ENCODE measurements at places on chromosomes 5 and 9.

DNA sequence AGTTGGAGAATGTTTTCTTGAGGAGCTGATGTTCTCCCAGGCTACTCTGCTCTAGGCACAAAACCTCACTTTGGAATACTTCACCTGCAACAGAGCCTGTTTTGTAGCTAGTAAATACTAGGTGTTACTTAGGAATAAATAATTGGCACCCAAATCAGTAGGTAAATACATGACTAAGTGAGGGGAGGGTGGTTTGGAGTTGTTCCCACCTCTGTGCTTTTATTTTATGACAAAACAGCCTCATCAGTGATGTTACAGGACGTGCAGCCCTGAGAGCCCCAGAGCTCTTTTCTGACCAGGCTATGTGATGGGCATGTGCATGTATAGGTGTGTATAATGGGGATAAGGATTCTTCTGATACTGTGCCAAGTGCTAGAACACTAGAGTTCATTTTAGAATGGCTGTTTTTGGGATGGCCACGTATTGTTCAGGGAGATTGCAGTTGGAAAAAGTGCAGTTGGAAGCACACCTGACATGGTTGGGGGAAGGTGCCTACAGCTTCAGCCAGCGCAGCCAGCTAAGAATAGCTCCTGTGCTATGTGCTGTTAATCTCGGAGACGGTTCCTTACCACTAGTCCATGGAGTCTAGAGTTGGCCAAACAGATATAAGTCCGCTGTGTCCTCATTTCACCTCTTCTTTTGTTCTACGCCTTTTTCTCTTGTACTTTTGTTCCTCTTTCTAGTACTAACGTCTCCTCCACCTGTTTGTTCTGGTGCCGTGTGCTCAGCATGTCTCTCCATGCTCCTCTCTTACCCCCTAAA is 284.7 kb downstream of the FANCC start:
- no peak for DNase-seq

GRCh38 chr5:67494186-67494855 is 297.7 kb upstream of the CD180 start:
- DNase-seq = peak; percentile 62

- no peak for DNase-seq
These were observed 128.6 kb upstream of the MAST4 start for GRCh38 chr5:66467564-66467963.

DNA sequence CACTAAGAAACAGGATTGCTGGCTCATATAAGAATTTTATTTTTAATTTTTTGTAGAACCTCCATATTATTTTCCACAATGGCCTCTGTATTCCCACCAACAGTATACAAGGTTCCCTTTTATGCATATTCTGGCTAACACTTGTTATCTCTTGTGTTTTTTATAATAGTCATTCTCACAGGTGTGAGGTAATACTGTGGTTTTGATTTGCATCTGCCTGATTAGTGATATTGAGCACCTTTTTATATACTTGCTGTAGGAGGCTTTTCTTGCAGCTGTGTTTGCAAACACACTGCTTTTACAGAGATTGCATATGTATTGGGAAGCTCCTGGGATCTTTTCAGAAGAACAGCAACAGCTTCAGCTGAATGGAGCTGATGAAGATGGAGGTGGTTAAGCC is 164.8 kb downstream of the DEPDC1B start:
- DNase-seq = no peak

- DNase-seq = no peak
These were observed 194.0 kb downstream of the CRB2 start for GRCh38 chr9:123550012-123550411.

- no peak for DNase-seq
These were observed 37.5 kb upstream of the SMU1 start for GRCh38 chr9:33113799-33114547.

DNA sequence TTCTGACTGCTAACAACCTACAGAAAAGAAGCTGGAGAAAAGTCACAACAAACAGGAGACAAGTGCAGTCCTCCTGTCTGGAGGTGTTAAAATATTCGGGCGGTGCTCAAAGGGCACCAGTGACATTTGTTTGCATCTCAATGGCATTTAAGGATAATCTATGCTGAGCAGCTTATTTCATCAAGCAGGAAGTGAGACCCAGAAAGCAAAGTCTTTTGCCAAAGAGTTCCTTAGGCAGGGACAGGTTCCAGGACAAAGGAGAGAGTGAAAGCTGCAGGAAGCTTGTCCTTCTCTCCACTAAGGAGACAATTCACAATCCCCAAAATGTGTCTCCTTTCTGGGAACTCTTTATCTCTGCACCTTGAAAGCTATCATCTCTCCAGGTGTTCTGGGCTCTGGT is 38.7 kb upstream of the CDK20 start:
- no peak for DNase-seq

GRCh38 chr9:94801681-94802080 is 75.2 kb downstream of the AOPEP start:
- no peak for DNase-seq

DNA sequence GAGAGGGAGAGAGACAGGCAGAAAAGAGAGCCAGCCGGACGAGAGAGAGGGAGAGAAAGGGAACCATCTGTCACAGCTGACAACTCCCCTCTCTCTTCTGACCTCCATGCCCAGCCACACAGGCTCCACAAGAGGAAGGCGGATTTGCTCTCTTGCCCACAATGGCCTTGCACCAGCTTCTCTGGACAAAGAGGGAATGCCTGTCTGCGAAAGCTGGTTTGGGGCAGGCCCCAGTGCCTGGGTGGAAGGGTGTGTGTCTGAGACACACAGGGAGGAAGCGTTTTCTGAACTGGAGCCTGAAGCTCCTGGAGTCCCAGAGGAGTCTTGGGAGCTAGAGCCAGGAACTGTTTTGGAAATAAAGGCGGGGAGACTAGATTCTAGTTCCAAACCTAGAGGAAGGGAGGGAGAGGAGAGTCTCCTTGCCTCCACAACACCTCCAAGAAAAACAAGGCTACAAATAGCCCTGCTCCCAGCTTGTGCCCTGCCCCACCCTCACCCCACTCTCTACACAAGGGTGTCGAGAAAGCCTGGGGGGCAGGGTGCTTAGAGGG is 12.5 kb downstream of the C1QTNF2 start:
- DNase-seq = no peak

DNA sequence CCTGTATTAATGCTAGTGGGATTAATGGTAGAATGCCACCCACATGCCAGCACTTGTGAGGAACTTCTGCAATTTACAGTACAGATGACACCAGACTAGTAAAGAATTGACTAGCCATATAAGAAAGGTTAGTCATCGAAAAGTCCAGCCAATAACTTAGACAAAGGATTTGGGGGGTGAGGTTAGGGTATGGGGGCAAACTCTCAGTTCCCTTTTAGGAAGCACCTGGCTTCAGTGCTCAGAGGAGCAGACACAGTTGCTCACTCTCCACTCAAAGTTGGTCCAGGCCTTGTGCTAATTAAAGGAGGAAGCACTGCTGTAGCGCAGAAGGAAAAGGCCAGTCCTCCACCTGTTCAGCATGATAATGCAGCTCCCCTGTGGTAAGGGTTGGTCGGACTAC is 25.2 kb downstream of the TGFBR1 start:
- DNase-seq = no peak

DNA sequence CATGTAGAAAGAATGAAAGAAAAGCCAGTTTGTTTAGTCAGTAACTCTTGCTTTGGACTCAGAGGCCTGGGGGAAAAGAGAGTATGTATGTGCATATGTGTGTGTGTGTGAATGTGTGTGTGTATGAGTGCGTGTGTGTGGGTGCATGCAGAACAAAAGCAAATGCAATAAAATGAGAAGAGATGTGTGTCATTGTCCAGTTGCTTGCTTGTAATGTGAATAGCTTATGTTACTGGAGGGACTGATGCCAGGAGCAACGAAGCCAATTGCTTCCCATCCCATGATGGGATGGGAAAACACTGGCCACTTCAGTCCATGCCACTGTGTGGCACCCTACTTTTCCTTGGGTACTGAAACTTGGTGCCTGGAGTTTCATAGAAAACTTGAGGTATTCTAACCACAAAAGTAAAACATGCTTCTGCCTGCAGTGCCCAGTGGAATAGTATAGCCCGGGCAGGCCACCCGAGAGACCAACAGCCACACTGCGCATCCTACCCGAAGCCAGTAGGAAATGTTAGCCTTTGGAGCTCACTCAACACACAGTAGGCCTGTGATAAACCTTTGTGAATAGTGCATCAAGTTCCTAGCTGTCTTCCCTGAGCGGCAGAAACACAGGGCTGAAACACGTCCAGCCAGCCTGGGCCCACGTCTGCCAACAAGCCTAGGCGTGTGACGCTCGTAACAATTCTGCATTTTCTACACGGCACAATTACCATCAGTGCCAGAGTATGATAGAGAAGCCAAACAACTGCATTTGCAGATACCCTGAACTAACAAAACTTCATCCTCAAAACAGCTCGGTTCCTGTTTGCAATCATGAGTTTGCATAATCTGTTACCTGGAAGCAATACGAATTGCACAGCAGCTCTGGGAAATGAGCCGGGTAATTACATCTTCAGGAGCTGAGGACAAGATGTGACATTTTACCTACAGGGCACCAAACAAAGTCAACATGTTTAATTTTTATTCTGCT is 198.1 kb downstream of the SYK start:
- DNase-seq = peak; percentile 37

DNA sequence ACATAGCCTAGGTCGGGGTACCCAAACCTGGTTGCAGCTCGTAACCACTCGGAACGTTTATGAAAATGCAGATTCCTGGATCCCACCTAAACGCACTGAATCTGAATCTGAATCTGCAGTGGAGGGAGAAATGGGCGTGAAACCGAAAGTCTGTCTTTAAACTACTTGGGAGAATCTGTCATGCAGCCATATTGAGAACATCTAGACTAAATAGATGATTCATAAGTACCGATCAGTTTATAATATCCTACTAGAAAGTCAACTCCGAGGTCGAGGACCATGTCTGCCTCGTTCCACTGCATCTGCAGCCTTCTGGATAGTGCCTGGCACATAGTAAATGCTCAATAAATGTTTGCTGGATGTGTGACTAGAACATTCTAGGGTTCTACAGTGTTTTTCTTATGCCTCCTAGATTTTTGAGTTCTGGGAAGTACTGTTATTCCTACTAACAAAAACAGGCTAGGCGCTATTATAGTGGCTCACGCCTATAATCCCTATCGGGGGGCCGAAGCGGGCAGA is 632 bp downstream of the COQ4 start:
- no peak for DNase-seq

DNA sequence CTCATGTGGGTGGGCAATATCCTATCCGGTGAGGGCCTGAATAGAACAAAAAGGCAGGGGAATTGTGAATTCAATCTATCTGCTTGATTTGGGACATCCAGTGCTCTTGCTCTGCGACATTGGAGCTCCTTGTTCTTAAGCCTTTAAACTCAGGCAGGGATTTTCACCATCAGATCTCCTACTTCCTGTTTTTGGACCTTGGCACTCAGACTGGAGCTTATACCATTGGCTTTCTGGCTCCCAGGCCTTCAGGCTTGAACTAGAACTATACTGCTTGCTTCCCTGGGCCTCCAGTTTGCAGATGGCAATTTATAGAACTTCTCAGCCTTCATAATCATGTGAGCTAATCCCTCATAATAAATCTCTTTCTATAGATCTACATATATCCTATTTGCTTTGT is 134.3 kb upstream of the CLINT1 start:
- no peak for DNase-seq

GRCh38 chr9:90024409-90024808 is 419.6 kb downstream of the GADD45G start:
- DNase-seq = no peak

DNA sequence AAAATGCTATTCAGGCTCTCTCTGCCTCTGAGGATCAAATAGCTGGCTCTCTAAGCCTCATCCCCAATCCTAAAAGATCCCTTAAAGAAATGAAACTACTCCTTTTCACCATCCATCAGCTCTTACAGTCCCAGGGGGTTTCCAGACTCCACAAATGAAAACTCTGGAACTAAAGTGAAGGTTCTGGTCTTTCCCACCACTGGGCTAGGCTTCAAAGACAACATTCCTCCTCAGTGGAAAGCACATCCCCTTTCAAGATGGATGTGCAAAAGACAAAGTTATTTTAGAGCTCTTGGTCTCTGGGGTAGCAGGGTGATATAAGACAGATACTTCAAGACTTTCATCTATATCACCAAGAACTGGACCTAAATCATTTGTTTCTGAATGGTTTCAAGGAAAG is 106.9 kb downstream of the DCP2 start:
- no peak for DNase-seq

GRCh38 chr5:60356745-60357144 is 343.2 kb downstream of the DEPDC1B start:
- DNase-seq = no peak

DNA sequence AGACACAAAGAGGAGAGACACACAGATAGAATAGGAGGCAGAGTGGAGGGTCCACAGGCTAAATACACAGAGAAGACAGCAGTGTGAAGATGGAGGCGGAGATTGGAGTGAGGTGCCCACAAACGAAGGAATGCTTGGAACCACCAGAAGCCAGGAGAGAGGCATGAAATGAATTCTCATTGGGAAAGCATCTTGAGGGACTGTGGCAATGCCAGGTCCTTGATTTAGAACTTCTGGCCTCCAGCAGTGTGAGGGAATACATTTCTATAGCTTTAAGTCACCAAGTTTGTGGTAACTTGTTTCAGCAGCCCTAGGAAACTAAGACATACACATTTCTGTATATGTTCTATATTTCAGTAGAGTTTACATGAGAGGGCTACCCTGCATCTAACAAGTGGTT is 396.6 kb upstream of the ZNF608 start:
- no peak for DNase-seq

DNA sequence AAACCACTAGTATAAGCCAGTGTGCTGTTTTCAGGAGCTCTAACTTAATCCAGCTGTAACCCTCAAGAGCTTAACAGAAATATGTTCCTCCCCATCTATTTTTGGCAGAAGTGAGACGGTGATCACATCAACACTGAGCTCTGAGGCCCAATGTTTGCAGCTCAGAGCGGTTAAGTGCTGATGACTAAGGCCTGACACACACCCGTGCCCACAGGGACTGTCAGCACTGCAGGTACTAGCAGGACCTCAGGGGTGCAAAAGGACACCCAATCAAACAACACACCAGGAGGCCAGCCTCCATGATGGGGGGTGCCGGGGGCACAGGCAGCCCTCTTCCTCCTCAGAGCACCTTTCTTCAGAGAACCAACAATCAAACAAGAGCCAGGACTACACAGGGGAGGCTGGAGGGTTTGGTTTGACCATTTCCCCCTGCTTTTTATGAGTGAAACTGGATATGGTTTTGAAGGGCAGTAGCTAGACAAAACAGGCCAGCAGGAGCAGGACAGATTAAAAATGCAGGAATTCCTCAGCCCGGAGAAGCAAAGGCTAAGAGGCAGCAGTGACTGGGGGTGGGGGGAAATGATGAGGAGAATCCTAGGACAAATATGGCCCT is 61.3 kb downstream of the RAPGEF1 start:
- DNase-seq = no peak

GRCh38 chr9:126331964-126332748 is 5.5 kb downstream of the MVB12B start:
- DNase-seq = no peak

- DNase-seq = no peak
These were observed 714.1 kb upstream of the CDH10 start for GRCh38 chr5:25358919-25359318.

GRCh38 chr9:12776513-12777055 is 1.8 kb downstream of the LURAP1L start:
- DNase-seq = peak; percentile 94

GRCh38 chr9:134099123-134099761 is 31.4 kb upstream of the BRD3 start:
- no peak for DNase-seq

GRCh38 chr5:142506756-142507155 is 179.1 kb downstream of the FGF1 start:
- DNase-seq = no peak

Measured in globus pallidus (tissue), 1 donor.